AG08396 (cell line): ENCODE measurements at places on chromosomes 1 and 21.

DNA sequence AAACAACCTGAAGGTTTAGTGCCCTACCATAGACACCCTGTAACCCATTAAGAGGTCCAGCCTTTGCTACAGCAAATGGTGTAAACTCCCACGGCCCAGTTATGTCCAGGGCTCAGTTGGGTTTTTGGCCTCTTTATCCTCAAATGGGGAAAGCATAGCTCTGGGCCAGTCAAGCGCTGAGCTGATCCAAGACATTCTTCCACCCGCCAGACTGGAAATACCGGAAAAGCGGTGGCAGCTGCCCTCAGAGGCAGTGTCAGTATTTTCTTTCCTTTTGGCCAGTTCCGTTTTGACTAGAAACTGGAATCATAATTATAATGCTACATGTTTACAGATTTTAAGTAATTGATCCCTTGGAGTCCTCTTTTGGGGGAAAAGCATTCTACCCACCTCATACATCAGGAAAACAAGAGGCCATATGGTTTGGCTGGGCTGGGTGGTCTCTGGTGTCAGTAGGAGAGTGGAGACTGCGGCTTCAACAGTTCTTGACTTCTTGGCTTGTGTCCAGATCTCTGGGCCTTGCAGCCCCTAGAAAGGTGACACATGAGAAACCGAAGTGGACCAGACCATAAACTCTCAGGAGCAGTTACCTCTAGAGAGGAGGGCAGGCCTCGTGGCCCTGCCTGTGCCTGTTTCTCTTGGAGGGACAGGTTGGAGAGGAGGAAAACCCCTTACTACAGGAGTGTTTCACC lies 30.2 kb upstream of the CLDN14 start:
- no peak for DNase-seq

GRCh38 chr21:45974073-45975019 lies 7.2 kb upstream of the COL6A1 start:
- peak; percentile 80 for DNase-seq

DNA sequence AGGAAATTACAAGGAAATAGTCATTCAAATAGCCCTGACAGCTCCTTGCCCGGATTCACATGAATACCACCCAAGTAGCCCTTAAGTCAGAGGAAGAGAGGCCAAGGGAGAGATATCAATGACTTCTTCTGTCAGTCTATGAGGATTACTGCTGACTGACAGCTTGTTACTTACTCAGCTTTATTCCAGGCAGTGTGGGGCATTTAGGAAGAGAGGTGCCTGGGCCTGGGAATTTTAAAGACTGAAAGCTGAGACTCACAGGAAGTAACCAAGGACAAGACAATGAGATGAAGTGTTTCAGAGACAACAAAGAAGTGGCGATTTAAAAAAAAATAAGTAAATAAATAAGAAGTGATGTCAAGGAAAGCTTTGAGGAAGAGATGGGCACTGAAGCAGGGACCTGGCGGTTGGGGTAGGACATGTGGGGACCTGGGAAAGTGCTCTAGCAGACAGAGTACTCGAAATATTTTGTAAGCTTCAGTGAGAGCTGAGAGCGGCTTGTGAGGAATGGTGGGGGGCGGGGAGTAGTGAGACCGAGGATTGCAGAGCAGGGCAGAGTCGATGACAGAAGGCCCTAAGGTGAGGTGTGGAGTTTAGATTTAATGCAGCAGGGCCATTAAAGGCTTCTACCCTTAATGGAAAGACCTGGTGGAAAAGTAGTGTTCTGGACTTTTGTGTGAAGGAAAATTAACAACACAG lies 58.9 kb downstream of the ST3GAL3 start:
- no peak for DNase-seq

DNA sequence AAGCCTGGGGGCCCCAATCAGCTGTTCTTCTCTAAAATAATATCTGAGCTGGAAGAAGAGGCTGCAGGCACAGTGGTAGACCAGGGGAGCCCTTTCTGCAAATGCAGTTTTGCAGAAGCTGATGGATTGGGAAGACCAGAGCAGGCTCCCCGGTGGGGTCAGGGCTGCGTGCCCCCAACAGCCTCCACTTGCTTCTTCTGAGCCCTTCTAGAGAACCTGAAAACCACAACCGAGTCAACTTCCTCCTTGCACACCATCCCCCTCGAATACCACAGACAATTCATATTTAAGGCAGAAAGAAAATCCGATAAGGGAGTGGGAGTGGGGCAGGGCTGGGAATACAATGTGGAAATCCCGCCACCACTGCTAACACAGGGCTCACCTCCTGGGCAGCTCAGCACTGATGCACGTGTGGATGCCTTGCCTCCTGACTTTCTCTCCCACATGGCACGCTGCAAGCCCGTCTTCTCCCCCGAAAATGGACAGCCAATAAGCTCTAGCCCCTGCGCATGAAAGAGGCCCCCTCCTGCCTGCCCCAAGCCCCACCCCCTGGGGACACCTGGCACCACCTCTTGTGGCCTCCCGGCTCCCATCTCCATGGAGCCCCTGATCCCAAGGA lies 25.4 kb upstream of the ALDH4A1 start:
- no peak for DNase-seq

GRCh38 chr1:211738691-211739301 lies 63.4 kb upstream of the NEK2 start:
- DNase-seq = no peak

GRCh38 chr1:160953030-160953429 lies 1.6 kb downstream of the ITLN2 start:
- no peak for DNase-seq

- no peak for DNase-seq
These were observed 38.8 kb downstream of the ZBTB17 start for GRCh38 chr1:15937146-15937545.
